ENCODE measurements at places on chromosomes 12 and 14.

DNA sequence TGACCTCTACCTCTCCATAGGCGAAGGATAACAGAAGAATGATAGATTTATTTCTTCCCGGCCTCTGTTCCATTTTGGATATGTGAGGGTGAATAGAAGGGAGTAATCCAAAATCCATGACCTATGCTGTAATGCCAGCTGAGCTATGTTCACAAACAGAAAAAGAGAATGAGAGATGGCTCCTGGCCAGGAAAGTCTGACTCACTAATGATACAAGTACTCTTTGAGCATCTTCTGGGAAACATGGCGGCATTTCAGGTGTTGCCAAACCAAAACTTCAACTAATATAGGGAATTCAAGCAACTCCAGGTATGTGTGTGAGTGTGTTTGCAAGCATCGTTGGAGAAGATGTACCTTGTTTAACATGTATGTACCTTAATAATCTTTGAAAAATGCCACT lies 55.1 kb downstream of the MED13L start:
- DNase-seq, result no peak

DNA sequence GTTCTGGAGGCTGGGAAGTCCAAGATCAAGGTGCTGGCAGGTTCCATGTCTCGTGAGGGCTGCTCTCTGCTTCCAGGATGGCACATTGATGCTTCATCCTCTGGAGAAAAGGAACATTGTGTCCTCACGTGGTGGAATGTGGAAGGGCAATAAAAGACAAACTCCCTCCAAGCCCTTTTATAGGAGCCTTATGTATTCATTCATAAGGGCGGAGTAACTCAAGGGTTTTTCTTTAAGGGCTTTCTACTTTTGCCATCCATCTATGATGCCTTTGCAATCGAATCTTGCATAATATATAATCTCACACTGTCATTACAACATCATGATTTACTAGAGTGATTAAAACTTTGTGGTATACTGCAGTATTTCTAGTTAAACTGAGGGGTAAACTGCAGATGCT lies 132.7 kb upstream of the DDHD1 start:
- DNase-seq, result no peak

DNA sequence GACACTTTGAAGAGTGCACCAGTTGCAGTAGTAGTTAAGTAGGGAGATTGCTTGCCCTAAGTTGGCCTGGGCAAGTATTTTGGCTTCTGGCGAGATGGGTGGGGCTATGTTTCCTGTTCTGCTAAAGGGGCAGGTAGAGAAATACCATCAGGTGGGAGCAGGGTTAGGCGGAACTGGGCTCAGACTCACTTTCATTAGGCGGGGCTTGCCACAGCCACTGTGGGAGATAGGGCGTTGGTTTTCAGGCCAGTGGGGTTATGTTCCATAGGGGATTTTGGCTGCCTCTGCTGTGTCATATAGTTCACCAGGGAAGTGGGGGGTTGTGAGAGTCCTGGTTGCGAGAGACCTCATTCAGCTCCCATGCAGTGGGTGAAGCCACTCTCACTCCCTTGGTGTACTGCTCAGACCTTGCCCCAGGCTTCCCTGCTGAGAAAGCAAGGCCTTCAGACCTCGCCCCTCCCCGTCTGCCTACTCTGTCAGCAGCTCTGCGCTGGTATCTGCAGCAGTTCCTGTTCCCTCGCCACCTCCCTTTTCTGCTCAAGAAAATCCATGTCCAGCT lies 43.3 kb downstream of the AEBP2 start:
- peak; percentile 12 for DNase-seq

DNA sequence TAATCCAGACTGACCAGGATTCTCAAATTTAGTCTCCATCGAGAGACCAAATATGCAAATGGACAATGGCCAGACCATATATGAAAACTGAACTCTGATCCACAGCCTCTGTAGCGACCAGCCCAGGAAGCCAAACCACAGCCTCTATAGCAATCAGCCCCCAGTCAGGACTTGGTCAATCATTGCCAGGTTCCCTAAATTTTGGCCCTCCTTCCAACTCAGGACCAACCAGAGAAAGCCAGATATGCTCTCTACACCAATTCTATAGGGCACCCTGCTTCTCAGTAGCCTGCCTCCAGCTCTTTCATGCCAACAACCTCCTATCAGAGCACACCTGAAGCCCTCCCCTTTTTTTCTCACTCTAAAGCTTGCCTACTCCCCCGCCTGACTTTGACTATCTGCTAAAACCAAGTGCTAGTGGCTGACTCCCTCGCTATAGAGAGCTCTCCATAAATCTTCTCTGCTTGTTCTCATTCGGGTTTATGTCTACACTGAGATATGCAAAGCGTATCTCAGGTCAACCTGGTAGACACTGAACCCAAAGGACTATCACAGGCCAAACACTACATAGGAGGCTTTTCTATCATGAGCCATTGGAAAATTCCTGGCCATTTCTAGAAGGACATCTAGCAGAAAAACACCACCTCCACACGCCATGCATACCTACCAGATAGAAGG lies 110.5 kb upstream of the FUT8 start:
- no peak for DNase-seq

DNA sequence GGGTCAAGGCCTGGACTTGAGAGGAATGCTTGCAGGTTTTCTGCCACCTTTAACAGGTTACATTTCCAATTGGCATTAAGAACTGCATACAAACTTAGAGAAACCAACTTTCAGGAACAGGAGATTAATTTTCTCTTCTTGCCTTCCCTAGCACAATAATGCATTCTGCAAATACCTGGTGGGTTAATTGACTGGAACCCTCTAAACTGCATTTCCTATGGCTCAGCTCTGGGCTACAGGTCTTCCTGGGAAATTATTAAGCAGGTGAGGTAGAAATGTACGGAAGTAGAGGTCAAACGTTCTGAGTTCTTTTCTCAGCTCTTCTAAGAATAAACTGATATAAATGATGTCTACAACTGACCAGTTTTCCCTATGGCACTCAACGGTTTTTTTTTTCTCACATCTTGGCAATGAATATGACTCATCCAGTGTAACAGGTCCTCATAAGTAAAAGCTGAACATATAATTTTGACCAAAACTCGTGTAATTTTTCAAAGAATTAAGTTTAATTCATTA lies 144.9 kb upstream of the PELI2 start:
- no peak for DNase-seq

GRCh38 chr14:21063479-21063878 lies 5.9 kb downstream of the RNASE8 start:
- no peak for DNase-seq

- DNase-seq, result no peak
These were observed 41.0 kb upstream of the DICER1 start for GRCh38 chr14:95198320-95198719.

DNA sequence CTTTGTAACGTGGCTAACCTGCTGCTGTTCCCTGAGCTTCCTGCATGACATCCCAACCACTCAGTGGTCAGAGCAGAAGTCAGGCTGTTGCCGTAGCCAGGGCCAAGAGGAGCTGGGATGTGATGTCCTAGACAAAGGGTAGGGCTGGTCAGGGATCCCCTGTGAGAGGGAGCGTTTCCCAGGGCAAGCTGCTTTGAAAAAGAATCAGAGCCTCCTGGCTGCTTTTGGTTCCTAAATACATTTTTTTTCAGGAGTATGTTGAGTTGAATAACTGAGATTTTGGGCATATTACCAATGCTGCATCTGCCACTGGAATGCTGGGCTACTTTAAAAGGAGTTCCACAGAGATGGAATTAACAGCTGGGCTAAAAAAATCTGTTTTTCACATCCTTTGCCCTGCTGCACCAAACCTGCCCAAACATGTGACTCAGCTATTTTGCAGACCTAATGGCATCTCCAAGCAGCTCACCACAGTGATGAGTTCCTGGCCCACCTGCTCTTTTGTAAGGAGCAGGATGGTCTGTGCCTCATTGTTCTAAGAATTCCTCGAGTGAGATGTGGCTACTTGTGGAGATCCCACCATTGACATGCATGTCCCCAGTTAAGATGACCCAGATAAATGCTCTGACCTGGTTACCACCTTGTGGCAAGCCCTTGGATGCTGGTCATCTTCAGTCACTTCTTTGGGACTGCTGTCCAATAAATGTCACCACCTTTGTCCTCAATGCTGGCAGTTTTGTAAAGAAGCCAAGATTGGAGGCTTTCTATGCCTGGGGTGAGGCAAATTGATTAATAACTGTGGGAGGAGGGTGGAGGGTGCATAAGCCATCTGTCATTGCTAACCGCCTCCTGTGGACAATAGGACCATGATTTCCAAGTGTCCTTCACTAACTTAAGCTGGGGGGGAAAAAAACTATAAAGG lies 24.1 kb downstream of the ANKRD13A start:
- DNase-seq, result no peak

- no peak for DNase-seq
These were observed 325 bp upstream of the CLIP1 start for GRCh38 chr12:122422730-122423257.

DNA sequence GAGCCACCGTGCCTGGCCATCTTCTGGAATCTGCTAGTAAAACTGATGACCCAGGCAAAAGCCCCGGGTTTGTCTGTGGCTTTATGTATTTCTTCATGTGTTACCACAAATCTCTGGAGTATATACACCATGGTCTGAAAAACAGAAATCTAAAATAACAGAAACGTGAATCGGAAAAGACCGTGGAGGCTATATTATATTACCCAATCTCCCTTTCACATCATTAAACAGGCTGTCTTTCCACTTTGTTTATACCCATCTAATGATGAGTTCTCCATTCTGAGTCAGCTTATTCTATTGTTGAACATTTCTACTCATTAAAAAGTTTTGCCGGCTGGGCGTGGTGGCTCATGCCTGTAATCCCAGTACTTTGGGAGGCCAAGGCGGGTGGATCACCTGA lies 9.5 kb upstream of the AJUBA start:
- no peak for DNase-seq

DNA sequence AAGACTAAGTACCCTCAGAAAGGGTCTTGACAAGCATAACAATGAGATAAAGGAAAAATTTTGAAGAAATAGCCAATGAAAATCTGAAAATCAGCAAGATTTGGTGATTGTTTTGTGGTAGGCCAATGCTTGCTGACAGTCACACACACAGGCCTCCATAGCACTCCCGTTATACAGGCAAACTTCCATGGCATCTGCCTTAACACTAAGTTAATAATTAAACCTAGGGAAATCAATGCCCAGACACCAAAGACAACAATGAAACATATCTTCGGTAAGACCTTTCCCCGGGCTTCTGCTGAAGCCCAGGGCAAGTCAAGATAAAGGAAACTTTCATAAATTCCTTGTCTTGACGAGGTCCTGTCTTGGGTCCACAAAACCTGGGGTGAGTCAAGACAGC lies 18.6 kb upstream of the RERGL start:
- no peak for DNase-seq

DNA sequence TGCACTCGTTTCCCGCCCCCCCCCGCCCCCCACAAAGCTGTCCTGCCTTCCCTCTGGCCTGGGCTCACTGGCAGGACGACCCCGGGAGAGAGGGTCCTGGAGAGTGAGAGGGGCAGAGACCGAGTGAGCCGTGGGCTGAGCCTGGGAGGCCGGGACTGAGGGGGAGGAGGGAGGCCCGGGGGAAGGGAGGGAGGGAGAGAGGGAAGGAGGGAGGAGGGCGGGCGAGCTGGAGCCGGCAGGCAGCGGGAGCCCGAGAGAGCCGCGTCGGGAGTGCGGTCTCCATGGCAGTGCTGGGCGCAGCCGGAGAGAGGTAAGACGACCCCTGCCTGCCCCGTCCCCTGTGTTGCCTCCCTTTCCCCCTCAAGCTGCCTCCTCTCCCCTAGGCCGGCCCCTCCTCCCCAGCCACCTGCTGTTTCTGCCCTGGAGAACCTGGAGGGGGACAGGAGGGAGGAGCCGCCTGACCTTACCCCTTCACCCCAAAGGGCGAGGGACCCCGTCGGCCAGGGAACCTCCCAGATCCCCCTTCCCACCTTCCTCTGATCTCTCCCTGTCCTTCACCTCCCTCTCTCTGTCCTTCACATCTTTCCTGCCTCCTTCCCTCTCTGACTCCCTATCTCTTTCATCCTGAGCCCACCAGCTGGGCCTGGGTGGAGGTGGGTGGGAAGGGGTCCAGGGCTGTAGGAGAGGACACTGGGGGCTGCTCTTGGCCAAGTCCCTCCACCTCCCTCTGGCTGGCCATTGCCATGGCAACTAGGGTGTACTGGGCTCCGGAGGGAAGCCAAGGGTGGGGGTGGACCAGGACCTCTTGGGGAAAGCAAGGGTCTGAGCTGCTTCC lies at the start of gene GPR162:
GPR162 (plus strand) TSS at position 231 of the 835 bp plus-strand sequence. CDS start 2,078 bp downstream, outside the sequence.
- no peak for DNase-seq

DNA sequence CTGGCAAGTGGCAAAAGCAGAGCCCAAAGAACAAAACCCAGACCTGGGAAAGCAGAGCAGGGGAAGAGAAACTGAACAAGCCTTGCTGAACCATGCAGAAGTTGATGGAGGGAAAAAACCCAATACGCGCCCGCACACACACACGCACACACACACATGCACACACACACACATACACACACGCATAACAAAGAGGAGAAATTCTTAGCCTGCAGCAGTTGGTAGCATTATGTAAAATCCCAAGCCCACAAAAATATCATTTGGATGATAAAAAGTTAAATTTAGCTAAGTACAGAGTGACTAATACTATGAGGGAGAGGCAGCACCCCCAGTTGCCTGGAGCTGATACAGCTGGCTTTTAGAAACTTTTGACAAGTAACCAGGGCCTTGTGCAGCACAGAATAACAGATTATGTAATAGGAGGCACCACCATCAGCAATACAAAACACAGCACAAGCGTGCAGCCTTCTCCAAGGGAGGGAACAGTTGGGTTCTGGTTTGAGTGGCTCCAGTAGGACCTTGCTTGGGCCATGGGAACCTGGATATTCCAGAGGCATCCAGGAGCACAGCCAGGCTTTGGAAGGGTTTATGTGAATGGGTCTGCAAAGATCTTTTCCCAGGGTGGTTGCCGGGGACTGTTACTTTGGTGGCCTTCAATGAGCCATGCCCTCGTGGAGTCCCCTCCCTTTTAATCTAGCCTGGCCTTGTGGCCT lies 35.3 kb downstream of the PITPNM2 start:
- no peak for DNase-seq

- no peak for DNase-seq
These were observed 123.2 kb downstream of the GPR135 start for GRCh38 chr14:59341858-59342477.

DNA sequence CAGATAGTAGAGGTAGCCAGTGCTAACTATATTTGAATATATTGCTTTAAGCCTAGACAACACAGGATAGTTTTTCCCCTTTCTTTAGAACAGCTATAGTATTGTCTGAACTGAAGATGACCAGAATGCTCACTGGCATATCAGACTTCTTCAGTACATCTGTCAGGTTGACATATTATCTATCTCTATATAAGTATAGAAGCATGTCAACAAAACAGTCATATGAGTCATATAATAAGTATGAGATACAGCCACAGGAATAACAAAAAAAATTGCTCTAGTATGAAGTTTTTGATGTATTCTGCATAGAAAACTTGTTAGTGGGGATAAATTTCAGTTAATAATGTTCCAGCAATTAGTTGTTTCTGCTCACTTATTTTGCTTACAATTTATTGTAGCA lies 767.7 kb downstream of the LRFN5 start:
- no peak for DNase-seq

DNA sequence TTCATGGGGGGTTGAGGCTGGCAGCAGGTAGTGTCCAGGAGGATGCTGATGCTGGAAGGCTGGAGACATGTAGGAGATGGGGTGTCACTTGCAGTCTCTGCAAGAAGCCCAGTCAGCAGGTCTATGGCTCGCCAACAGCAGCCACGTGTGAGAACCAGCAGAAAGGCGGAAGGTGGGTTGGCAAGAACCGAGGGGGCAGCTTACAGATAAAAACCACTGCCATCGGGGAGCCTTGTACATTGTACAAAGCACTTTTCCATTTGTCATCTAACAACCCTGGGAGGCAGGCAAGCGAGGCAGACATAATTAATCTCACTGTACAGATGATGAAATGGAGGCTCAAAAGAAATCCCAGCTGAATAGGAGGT lies 167.2 kb downstream of the KCNA5 start:
- no peak for DNase-seq

Data from activated CD4-positive, alpha-beta T cell treated with anti-CD3 and anti-CD28 coated beads for 1 hour (primary cell).